ENCODE measurements at places on chromosomes 4 and X.

- ATAC-seq = no peak
These were observed 109.4 kb downstream of the ZNF518B start for GRCh38 chr4:10347815-10348214.

DNA sequence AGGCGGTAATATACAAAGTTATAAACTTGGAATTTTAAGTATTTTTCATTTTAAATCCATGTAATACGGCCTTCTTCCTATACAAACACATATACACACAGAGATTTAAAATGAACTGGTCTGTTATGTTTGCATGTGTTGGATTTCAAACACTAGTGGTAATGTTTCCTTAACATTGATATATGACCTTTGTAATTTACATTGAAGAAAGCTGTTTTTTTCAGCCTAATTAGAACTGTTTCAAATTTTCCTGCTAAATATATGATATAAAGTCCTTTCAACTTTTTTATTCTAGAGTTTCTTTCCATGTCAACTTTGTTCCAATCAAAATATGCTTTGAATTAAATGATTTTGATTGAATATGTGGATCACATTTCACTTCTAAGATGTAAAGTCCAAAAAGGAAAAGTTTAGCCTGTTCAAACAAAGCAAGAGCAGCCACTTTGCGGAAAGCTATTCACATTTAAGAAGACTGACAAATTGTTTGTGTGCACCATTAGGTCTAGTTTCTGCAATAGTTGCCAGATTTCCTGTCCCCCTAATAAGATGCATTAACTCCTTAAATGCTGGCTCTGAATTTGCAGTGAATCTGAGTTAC, 226.0 kb upstream of the MAB21L2 start:
- ATAC-seq = no peak

- ATAC-seq = no peak
These were observed 27.2 kb downstream of the AASDH start for GRCh38 chr4:56360071-56360470.

DNA sequence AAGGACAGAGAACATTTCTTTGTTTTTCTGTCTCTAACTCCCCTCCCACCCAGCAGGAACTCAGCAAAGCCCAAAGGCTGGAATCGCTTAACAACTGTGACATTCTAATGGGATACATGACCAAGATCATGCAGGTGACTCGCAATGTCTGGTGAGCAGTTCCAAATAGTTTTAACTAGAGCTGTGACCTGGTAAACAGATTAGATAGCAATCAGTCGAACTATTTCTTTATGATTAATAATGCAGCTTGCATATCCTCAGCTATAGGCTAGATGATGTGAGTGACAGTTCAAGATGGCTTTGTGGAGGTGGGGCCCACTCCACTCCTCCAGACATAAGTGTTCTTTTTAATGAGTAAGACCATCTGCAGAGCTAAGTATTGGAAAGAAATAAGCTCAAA, 20.0 kb upstream of the GABRE start:
- ATAC-seq = no peak

DNA sequence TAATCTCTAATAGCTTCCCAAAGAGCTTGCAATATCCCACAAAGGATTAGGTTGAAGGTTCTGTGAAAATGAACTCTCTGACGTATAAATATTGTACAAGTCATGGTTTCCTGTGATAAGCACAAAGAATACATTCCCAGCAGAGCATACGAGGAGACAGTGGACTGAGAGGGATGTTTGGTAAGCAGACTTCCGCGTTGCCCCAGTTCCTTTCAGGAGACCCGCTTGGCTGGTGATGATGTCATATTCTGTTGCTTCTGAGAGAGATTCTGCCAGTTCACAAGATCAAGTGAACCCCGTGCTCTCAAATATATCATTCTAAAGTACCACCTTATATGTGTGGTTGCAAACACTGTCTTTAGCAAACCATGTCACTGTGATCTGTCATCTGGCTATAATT, 323.9 kb upstream of the CASK start:
- ATAC-seq = peak; percentile 84

Measured in motor neuron (in vitro differentiated cells).